IPS-NIHi11 (cell line): ENCODE measurements at places on chromosomes 16 and 17.

DNA sequence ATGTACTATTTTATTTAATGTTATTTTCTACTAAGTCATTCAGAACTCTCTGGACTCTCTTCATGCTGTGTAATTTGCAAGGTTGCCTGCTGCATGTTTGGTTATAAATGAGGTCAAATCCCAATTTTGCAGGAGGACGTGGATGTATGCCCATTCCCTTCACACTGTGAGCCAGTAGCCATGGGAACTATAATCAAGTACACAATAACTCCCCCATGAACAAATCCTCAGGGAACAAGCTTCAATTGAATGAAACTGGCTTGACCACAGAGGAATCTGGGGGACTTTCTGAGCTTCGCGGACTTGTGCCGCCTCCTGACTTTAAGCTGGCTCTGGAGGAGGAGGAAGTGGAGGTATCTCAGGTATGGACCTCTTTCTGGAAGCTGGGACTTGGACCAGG, 14.6 kb upstream of the KCTD13 start:
- no peak for DNase-seq

DNA sequence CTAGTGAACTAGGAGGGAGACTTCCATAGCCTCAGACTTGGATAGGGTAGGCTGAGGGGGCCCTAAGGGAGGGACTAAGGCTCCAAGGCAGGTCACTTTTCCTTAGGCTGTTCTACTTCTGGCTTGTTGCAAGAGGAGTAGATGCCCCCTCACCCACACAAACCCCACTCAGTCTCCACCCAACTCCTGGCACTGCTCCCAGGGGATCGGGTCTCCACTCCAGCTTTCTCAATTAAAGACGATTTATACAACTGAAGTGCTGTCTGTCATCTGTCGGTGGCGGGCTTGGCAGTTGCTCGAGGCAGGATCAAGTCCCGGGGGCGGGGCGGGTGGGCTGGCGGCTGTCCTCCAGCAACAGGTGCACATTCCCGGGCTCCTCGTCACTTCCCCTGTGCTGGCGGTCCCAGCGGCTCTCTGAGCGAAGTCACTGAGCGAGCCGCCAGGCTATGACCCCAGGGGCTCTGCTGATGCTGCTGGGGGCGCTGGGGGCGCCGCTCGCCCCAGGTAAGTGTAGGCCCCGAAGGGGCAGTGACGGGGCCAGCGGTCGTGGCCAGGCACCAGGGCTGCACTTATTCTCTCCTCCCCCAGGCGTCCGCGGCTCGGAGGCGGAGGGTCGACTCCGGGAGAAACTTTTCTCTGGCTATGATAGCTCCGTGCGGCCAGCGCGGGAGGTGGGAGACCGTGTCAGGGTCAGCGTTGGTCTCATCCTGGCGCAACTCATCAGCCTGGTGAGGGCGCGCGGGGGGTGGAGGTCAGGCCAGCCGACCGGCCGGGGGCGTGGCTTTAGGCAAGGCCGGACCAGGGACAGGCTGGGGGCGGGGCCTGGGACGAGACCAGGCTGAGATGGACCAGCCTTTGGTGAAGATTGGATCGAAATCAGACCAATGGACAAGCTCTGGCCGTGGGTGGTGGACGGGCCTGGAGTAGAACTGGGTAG, at the start of gene CHRNB1:
Gene CHRNB1, plus strand, starts transcription at position 380 of the 937 bp plus-strand sequence. Its CDS starts 67 bp downstream, at position 447.
- DNase-seq = peak; percentile 91

DNA sequence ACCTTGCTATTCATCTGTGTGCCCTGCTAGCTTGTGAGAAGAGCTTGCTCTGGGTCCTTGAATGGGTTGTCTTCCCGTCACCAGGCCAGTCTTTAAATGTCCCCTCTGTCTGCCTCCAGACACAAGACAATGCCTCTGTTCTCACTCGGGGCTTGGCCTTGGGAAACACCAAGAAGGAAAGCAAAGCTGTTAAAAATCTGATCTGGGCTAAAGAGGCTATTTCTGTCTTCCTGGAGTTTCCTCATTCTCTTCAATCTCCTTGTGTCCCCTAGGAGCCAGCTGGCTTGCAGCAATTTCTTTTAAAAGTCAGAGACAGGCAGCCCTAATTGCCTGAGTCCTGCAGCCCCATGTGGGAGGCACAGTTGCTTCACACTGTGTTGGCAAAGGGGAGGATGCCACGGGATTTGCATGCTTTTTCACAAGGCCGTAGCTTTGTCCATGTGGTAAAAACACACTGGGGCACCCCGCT, 2.5 kb downstream of the DNAI2 start:
- DNase-seq = peak; percentile 5

- no peak for DNase-seq
These were observed 3.6 kb downstream of the GSE1 start for GRCh38 chr16:85616607-85617321.

GRCh38 chr16:87973717-87974116, 22.5 kb downstream of the BANP start:
- DNase-seq = no peak

- DNase-seq = no peak
These were observed 219.0 kb downstream of the UTP18 start for GRCh38 chr17:51479303-51479702.

DNA sequence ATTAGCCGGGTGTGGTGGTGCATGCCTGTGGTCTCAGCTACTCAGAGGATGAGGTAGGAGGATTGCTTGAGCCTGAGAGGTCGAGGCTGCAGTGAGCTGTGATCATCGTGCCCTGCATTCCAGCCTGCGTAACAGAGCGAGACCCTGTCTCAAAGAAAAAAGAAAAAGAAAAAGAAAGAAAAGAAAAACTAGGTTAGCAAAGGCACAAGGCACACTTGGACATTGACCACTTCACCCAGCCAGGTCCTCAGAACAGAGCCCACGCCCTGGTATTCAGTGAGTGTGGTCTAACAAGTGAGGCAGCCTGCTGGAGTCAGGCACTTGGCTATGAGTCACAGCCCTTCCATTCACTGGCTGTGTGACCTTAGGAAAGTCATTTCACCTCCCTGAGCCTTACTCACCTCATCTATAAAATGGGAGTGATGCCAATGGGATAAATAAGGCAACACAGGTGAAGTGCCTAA, 10.4 kb downstream of the MILR1 start:
- no peak for DNase-seq

GRCh38 chr16:65077181-65077580, 44.7 kb downstream of the CDH11 start:
- no peak for DNase-seq

GRCh38 chr16:56113223-56113622, 78.1 kb upstream of the GNAO1 start:
- no peak for DNase-seq

DNA sequence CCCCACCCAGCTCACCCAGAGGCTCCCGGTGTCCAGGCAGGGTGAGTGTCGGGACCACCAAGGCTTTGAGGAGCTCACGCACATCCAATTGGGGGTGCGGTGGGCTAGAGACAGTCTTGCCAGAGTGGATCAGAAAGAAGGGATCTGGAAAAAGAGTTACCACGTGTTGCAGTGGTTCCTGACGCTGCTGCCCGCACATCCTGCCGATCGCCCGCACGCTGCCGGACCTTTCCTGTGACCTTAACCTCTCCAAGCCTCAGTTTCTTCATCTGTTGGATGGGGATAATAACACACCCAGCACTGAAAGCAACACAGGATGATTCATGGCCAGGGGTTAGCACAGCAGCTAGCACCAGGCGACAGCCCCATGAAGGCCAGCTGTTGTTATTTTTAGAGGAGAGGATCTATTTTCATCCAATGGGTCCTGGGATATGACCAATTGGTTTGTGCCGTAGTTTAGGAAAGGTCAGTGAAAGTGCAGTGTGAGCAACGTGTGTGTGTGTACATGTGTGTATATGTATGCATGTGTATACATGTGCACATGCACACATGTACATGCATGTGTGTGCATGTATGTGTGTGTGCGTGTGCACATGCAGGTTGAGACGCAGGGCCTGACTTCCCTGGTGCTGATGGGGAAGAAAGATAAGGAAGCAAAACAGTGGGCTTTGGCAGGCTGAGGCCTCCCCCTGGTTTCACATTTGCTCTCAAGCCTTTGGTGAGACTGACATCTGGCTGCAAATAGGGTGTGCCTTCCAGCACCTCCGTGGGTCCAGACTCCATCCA, 2.5 kb downstream of the ITGAX start:
- DNase-seq = no peak

DNA sequence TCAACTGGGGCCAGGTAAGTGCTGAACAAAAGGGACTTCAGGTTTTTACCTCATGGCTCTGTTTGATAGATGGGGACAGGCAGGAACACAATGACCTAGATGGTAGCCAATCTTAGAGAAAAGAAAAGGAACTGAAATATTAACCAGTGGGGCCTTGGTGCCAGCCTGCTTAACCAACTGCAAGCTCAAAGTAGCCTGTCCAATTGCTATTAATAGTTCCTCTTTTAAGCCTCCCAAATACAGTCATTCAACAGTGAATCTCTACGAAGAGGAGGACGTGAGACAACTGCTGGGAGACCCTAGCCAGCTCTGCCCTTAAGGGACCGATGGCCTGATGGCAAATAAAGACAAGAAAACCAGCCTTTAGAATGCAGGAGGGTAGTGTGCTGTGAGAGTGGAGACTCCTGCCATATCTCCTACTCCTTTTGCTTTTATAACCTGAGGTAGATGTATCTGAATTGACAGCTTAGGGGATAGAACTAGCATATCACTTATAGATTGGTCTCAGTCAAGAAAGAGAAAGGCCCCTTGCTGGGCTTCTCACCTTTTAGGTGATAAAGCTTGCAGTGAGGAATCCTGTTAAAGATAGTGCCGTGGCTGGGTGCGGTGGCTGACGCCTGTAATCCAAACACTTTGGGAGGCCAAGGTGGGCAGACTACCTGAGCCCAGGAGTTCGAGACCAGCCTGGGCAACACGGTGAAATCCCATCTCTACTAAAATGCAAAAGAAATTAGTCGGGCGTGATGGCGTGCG, 28.3 kb downstream of the ARSG start:
- DNase-seq = no peak

GRCh38 chr17:75645501-75645888, 12.3 kb downstream of the SMIM5 start:
- DNase-seq = no peak

- no peak for DNase-seq
These were observed 52.6 kb downstream of the COX10 start for GRCh38 chr17:14121952-14122351.

DNA sequence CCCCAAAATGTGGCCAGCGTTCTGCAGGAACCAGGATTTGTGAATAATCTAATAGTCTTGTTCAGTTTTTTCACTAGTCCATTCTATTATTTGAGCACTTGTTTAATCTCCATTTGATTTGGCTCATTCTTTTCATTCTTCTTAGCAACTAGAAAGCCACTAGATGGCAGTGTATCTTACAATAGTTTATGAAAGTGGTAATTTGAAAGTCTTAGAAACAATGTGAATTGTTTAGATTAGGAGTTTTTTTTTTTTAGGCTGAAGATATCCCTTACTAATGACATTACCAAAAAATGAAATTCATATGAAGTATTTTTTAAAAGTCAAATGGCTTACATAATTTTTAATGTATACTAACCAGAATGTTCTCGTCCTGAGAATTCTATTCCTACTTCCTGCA, 6.7 kb downstream of the ERI2 start:
- peak; percentile 11 for DNase-seq

- no peak for DNase-seq
These were observed 396.3 kb downstream of the SLC39A11 start for GRCh38 chr17:72696156-72696555.

- peak; percentile 63 for DNase-seq
These were observed 313.1 kb upstream of the TNRC6C start for GRCh38 chr17:77645072-77646045.

- no peak for DNase-seq
These were observed 175.6 kb upstream of the IRX3 start for GRCh38 chr16:54462151-54462651.

DNA sequence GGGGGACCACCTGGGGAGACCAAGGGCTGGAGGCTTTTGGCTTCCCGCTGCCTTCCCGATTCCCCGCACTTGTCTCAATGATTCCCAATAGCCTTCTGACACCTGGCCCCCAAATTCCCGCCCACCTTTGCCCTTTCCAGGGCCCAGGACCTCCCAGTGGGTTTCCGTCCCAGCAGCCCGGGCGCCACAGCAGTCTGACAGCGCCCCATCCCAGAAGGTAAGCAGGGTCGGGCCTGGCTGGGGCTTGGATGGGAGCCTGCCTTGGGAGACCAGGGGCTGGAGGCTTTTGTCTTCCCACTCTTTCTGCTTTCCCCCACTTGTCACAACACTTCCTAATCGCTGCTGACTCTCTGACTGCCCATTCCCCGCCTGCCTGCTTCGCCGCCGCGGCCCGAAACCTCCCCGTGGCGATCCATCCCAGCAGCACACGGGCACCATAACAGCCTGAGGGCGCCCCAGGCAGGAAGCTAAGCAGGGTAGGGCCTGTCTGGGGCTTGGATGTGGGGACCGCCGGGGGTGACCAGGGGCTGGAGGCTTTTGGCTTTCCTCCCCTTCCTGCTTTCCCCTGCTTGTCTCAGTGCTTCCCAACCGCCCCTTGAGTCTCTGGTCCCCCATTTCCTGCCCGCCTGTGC, 2289.3 kb downstream of the TP53TG3F start:
- no peak for DNase-seq

DNA sequence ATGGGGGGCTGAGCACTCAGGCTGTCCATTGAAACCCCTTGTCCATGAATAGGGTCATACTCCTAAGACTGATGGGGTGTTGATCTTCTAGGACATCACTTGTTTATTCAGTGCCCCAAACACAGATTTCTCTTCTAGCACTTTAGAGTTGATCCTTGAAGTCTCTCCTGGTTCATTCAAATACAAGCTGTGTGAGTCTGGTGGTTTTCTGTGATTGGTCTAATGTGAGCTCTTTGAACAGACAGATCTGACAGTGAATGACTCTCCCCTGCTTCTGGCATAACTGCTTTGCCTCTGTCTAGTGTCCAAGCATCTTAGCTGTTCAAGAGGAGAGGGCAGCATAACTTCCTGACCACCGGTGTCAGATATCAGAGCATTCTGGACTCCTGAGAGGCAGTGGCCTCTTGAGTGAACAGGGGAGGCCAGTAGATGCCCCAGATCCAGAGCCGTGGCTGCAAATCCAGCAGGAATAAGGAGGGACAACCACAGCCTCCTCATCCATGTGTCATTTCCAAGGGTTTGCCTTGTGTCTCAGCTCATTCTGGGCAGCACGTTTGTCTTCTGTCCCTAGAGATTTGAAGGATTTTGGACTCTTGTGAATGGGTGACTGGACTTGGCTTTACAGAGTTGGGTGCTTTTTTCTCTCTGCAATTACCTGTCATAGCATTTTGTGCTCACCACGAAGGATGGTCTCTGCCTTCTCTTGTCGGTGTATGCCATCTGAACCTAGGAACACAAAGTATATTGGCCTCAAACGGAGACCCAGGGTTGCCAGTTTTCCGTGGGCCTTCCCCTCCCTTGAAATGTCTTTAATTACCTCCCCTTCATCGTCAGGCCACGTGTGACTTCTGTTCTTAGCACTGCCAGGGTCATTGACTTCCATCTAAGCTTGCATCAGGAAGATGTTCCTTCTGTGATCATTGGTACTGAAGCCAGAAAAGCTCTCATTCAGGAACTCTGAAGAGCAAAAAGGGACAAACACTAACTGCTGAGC, 13.9 kb upstream of the CLEC18C start:
- peak; percentile 13 for DNase-seq

DNA sequence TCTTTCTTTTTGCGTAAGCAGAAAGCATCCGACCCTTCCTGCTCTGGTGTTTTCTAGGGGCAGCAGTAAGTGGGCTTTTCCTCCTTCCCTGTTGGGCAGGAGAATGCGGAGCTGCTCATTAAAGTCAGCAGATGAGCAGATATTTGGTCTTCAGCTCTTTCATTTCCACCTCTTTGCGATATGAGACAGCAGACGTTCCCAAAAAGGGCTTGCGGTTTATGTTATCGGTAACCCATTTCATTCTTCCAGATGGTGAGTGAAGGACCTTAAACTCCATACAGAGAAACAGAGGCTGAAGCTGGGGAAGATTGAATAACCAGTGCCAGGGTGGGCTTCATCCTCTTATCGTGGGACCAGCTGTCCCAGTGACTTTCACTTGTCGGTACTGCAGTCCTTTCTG, 40.7 kb downstream of the KSR1 start:
- DNase-seq = no peak

- peak; percentile 58 for DNase-seq
These were observed 34.0 kb downstream of the PGS1 start for GRCh38 chr17:78412403-78412802.
